ENCODE measurements at places on chromosomes 12 and 14. TPM values are rescaled to one million over a fixed set of nuclear protein-coding genes. Genes with fewer than 3 reads are reported as not detected.

GRCh38 chr12:10140001-10140400 lies 10.0 kb upstream of the CLEC7A start:
- peaks cover 4% of the 10 kb centered on the region for H3K27me3 ChIP-seq
- no peaks in the 10 kb centered on the region for H3K36me3 ChIP-seq
- H3K4me1 ChIP-seq: no peaks in the 10 kb centered on the region

- no peaks in the 10 kb centered on the region for H3K36me3 ChIP-seq
- H3K4me1 ChIP-seq: no peaks in the 10 kb centered on the region
- no peak for DNase-seq
- H3K27ac ChIP-seq: no peak overlapping the region
Measured at GRCh38 chr12:94795520-94795919, 145.2 kb upstream of the TMCC3 start.

DNA sequence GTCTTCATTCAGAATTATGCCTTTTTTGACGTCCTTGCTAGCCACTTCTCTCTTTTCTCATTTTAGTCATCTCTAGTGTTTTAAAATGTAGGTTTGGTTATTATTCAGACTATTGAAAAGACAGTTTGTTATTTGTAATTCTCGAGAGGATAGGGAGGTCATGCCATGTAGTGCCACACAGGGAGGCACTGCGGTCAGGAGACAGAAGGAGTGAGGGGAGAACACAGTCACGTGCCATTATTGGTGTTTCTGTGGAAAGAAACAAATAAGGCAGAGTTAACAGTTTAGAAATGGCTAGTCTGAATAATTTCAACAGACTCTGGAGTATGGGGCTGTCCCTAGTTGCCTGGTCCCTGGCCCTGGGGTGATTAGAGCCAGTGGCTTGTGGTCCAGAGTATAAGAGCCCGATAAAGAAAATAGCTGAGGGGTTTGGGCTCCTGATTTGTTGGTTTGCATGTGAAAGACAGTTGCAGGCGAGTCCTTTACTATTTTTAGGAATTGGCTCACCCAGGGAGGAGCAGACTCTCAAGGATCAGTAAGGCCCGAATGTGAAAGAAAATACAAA lies 278.1 kb upstream of the SEL1L start:
- H3K27ac ChIP-seq: no peak overlapping the region
- no peak overlapping the region for H3K4me3 ChIP-seq
- no peak for DNase-seq
- H3K4me1 ChIP-seq: no peaks in the 10 kb centered on the region
- no peaks in the 10 kb centered on the region for H3K27me3 ChIP-seq
- no peaks in the 10 kb centered on the region for H3K36me3 ChIP-seq

- no peaks in the 10 kb centered on the region for H3K36me3 ChIP-seq
- H3K4me1 ChIP-seq: no peaks in the 10 kb centered on the region
- no peaks in the 10 kb centered on the region for H3K27me3 ChIP-seq
- H3K27ac ChIP-seq: no peak overlapping the region
- no peak overlapping the region for H3K4me3 ChIP-seq
Measured at GRCh38 chr12:79058342-79058741, 193.8 kb downstream of the SYT1 start.

GRCh38 chr12:30764251-30764650 lies 9.5 kb upstream of the CAPRIN2 start:
- H3K4me3 ChIP-seq: no peak overlapping the region
- H3K36me3 ChIP-seq: no peaks in the 10 kb centered on the region
- no peak for DNase-seq

GRCh38 chr14:23372509-23372908 lies at the start of gene IL25:
Gene IL25 (plus strand): TSS chr14:23372809.
- H3K36me3 ChIP-seq: no peaks in the 10 kb centered on the region
- no peak within 1 kb of the TSS for H3K27ac ChIP-seq
- H3K4me3 ChIP-seq: no peak within 1 kb of the TSS
- H3K4me1 ChIP-seq: no peaks in the 10 kb centered on the region

GRCh38 chr12:55765736-55766290 lies 22.9 kb downstream of the GDF11 start:
- H3K36me3 ChIP-seq: no peaks in the 10 kb centered on the region
- DNase-seq: no peak
- H3K4me1 ChIP-seq: no peaks in the 10 kb centered on the region

- DNase-seq: no peak
- H3K4me1 ChIP-seq: peaks cover 36% of the 10 kb centered on the region
- no peaks in the 10 kb centered on the region for H3K27me3 ChIP-seq
- H3K27ac ChIP-seq: no peak overlapping the region
- no peak overlapping the region for H3K4me3 ChIP-seq
Measured at GRCh38 chr12:26730481-26731350, 102.3 kb downstream of the ITPR2 start.

GRCh38 chr14:22417914-22418313 lies 171.1 kb downstream of the DAD1 start:
- H3K27ac ChIP-seq: no peak overlapping the region
- no peak for DNase-seq
- H3K27me3 ChIP-seq: no peaks in the 10 kb centered on the region
- peaks cover 9% of the 10 kb centered on the region for H3K4me1 ChIP-seq

DNA sequence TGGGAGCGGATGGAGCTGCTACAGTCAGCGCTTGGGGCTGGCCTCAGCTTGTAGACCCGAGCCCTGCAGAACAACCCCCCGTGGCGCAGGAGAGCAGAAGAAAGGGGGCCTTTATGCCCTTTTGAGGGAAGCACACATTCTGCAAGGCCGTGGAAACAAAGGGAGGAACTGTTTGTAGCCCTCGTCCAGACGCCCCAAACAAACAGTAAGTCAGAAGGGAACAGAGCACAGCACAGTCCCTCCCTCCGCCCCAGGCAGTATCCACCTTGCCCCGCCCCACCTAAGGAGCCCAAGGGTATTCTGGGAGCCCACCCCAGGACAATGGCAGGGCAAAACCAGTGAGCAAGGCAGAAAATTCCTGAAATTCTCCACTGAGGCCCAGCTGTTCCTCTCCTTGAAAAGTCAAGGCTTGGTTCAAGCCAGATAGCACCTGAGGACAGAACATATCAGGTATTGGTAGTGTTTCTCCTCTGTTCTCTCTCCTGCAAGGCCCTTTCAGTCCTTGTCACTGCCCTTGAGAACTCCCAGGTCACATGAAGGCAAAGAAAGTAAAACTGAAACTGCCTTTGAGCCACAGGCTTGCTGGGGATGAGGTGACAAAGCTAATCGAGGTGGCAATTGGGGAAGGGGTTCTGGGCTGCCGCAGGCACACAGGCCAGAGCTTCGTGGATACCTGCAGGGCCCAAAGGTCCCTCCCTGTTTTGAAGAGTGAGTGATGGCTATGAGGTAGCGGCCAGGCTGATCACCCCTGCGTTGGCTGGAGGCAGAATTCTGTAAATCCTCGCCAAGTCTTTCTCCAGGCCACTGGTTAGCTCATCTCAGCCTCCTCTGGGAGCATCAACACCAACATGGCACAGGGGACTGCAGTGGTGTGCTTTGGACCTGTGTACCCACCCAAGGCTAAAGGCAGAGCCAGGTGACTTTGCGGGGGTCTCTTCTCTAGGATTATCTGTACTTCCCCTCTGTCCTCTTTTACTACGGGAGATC lies 499 bp downstream of the DGLUCY start:
- H3K4me1 ChIP-seq: peaks cover 57% of the 10 kb centered on the region
- H3K27me3 ChIP-seq: no peaks in the 10 kb centered on the region
- no peaks in the 10 kb centered on the region for H3K36me3 ChIP-seq
- peak; percentile 45 for DNase-seq
- peak overlapping the region; percentile 90 for H3K27ac ChIP-seq

GRCh38 chr12:4958697-4959375 lies 49.1 kb downstream of the KCNA1 start:
- H3K4me3 ChIP-seq: no peak overlapping the region
- no peak for DNase-seq
- no peaks in the 10 kb centered on the region for H3K27me3 ChIP-seq
- H3K27ac ChIP-seq: no peak overlapping the region

DNA sequence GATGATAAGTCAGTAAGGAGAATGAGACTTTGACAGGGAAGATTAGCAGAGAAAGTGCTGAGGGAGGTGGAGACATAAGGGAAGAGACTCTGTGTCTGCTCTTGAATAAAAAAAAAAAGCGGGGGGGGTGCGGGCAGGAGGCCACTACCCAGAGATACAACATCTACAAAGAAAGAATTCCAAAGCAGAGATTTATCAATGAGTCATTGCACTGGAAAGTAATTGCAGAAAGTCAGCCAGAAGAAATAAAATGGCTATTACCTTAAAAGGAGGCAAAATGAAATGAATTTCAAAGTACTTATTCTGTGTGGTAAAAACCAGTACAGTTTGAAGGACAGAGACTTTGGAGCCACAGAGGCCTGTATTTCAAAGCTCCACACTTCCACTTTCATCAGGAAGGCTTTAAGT lies 267.1 kb upstream of the PRKD1 start:
- no peak overlapping the region for H3K27ac ChIP-seq
- no peaks in the 10 kb centered on the region for H3K36me3 ChIP-seq
- H3K27me3 ChIP-seq: no peaks in the 10 kb centered on the region
- no peak overlapping the region for H3K4me3 ChIP-seq
- DNase-seq: no peak

- H3K27ac ChIP-seq: no peak overlapping the region
- no peaks in the 10 kb centered on the region for H3K36me3 ChIP-seq
- DNase-seq: no peak
- H3K27me3 ChIP-seq: no peaks in the 10 kb centered on the region
Measured at GRCh38 chr14:53534841-53535240, 381.7 kb upstream of the DDHD1 start.

- no peak overlapping the region for H3K27ac ChIP-seq
- DNase-seq: no peak
- no peaks in the 10 kb centered on the region for H3K4me1 ChIP-seq
Measured at GRCh38 chr12:92640691-92641090, 62.1 kb upstream of the PLEKHG7 start.

DNA sequence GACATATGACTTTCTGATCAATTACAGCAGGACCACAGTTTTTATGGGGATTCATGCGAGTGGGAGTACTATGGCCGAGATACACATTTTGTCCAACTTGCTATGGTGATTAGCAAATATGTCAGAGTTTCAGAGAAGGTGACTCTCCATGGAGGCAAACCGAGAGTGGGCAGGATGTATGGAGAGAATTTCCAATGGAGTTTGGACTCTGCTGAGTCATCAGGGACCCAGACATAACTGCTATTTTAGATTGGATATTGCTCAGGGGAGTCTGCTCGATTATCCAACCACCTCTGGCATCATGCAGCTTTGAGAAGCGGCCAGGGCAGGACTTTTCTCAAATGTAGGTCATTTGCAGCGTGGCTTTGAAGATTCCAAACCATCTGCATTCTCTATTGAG lies 9.5 kb upstream of the GSG1 start:
- no peaks in the 10 kb centered on the region for H3K4me1 ChIP-seq
- H3K27me3 ChIP-seq: no peaks in the 10 kb centered on the region
- no peak overlapping the region for H3K27ac ChIP-seq

GRCh38 chr12:116604178-116604895 lies 45.2 kb downstream of the MAP1LC3B2 start:
- DNase-seq: no peak
- peaks cover 6% of the 10 kb centered on the region for H3K4me1 ChIP-seq
- H3K36me3 ChIP-seq: no peaks in the 10 kb centered on the region
- no peak overlapping the region for H3K27ac ChIP-seq

GRCh38 chr14:28488684-28489083 lies 277.9 kb upstream of the FOXG1 start:
- H3K4me1 ChIP-seq: no peaks in the 10 kb centered on the region
- H3K36me3 ChIP-seq: no peaks in the 10 kb centered on the region
- H3K27me3 ChIP-seq: no peaks in the 10 kb centered on the region
- no peak overlapping the region for H3K27ac ChIP-seq
- no peak for DNase-seq

- no peak for DNase-seq
- H3K27me3 ChIP-seq: no peaks in the 10 kb centered on the region
- H3K27ac ChIP-seq: no peak overlapping the region
- peaks cover 14% of the 10 kb centered on the region for H3K4me1 ChIP-seq
Measured at GRCh38 chr14:102616318-102616717, 23.9 kb downstream of the RCOR1 start.

GRCh38 chr12:98618952-98619351 lies 25.5 kb downstream of the SLC25A3 start:
- no peak for DNase-seq
- no peaks in the 10 kb centered on the region for H3K4me1 ChIP-seq
- H3K36me3 ChIP-seq: no peaks in the 10 kb centered on the region
- H3K4me3 ChIP-seq: no peak overlapping the region

GRCh38 chr14:102140750-102141145 lies 1.1 kb downstream of the WDR20 start:
- no peaks in the 10 kb centered on the region for H3K36me3 ChIP-seq
- H3K4me1 ChIP-seq: peaks cover 17% of the 10 kb centered on the region
- no peak for DNase-seq
- H3K27me3 ChIP-seq: no peaks in the 10 kb centered on the region
- peak overlapping the region; percentile 73 for H3K27ac ChIP-seq

- no peaks in the 10 kb centered on the region for H3K4me1 ChIP-seq
- no peak overlapping the region for H3K27ac ChIP-seq
- no peaks in the 10 kb centered on the region for H3K27me3 ChIP-seq
Measured at GRCh38 chr12:94730847-94731246, 80.5 kb upstream of the TMCC3 start.

GRCh38 chr14:60649875-60650372 lies 647 bp upstream of the SIX1 start:
- peaks cover 14% of the 10 kb centered on the region for H3K27me3 ChIP-seq
- H3K4me1 ChIP-seq: peaks cover 54% of the 10 kb centered on the region
- no peaks in the 10 kb centered on the region for H3K36me3 ChIP-seq
- H3K27ac ChIP-seq: no peak overlapping the region
- H3K4me3 ChIP-seq: no peak overlapping the region
- DNase-seq: no peak

GRCh38 chr14:72892103-72892878 lies 1.6 kb downstream of the DPF3 start:
- H3K4me3 ChIP-seq: peak overlapping the region; percentile 37
- no peak overlapping the region for H3K27ac ChIP-seq
- peak; percentile 12 for DNase-seq
- H3K4me1 ChIP-seq: peaks cover 29% of the 10 kb centered on the region

DNA sequence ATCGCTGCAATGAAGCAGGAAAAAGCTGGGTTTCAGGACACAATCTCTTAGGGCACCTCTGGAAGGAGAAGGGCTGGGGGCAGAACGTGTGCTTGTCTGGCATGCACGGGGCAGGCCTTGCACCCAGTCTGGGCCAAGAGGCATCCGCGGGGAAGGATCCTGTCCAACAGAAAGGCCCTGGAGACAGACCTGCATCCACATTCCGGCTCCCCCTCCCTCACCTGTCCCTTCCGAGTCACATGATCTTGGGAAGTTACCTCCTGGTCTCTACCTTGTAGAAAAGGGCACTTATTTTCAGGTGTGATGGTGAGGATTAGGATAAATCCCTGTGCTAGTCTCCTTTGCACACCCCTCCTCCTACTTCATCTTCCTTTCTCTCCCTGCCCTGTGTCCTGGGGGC lies 25.4 kb downstream of the CLMN start:
- no peak for DNase-seq
- no peaks in the 10 kb centered on the region for H3K36me3 ChIP-seq
- peak overlapping the region; percentile 38 for H3K27ac ChIP-seq

The PRPH gene
- total RNA-seq: not detected

The KRT72 gene
- not detected for total RNA-seq

The ADCY4 gene
- total RNA-seq: 14.8 TPM

The SEC23A gene
- 33.2 TPM for total RNA-seq

The RHEBL1 gene
- not detected for total RNA-seq

The CCDC85C gene
- total RNA-seq: 8.9 TPM

The CLEC4A gene
- total RNA-seq: 0.52 TPM

The VDR gene
- total RNA-seq: 3.1 TPM

The ITGA7 gene
- 52.1 TPM for total RNA-seq

The GNB3 gene
- total RNA-seq: 0.52 TPM

The MYF6 gene
- total RNA-seq: not detected

The OR4E2 gene
- not detected for total RNA-seq

The FAM186B gene
- not detected for total RNA-seq

The KIF5A gene
- 1.3 TPM for total RNA-seq

The RBP5 gene
- total RNA-seq: 1.3 TPM

The WNT5B gene
- total RNA-seq: not detected

All from body of pancreas (tissue), 4 donors.